ENCODE measurements at places on chromosomes 13 and 19.

DNA sequence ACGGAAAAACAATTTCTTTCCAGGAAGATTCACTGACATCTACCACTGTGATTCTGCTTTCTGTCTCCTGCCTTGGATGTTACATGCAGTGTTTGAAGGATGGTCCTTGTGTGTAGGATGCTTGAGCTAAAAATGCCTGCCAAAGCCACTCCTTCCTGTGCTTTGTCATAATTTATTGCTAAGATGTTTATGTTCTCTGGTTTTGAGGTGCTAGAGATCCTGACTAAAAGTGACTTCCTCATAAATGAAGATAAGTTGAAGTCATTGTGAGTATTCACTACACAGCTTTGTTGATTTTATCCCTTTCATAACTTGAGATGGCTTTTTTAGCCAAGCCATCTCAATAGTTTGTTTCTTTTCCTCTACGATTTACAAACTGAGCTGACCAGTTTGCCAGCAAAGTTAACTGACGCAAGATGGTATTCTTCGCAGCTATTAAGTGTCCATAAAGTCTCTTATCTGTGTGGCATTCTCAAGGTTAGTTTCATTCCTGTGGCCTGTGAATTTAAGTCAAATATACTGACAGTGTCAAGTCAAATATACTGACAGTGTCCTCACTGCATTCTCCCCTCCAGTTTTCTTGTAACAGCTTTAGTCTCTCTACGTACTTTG, 15.7 kb upstream of the FBXL3 start:
- DNase-seq: no peak

DNA sequence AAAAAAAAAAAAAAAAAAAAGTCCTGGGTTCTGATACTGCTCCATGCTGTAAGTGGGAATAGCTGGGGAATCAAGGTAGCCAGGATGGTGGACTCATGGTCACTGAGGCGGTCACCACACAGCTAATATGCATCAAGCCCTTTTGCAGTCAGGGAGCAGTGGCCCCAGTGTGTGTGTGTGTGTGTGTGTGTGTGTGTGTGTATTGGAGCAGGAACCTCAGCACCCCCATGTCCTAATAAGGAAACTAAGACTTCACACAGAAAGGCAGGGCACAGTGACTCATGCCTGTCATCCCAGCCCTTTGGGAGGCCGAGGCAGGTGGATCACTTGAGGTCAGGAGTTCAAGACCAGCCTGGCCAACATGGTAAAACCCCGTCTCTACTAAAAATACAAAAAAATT, 12.0 kb downstream of the B3GNT3 start:
- DNase-seq: no peak

- peak; percentile 73 for DNase-seq
These were observed 9.4 kb downstream of the HRC start for GRCh38 chr19:49145573-49146407.

- no peak for DNase-seq
These were observed 150.7 kb downstream of the FOXO1 start for GRCh38 chr13:40515702-40516101.

DNA sequence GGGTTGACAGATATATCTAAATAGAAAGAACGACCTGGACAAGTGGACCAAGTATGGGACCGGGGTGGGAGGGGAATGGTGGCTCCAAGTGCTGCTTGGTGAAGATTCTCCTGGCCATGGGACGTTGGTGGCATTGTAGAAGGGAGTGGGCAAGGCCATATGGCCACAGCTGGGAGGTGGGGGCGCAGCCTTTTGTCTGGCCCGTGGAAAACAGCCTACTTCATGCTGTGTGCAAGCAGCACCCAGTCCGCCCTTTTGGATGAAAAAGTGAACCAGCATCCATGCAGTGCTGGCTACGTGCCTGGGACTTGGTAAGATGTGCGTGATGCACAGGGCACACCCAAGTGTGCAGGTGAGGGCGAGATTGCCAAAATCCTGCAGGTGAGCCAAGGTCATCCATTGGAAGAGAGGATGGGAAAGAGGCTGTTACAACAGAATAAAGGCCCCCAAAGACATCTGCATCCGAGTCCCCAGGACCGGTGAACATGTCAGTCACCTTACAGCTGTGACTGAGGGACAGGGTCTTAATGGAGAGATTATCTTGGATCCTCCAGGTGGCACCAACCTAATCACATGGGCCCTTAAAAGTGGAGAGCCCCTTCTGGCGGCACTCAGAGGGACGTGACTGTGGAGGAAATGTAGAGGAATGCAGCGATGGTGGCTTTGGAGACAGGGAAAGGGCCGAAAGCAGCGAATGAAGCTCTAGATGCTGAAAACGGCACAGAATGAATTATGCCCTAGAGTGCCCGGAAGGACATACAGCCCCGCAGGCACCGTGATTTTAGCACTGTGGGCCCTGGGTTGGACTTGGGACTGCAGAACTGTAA, 40.8 kb downstream of the TEX29 start:
- no peak for DNase-seq

DNA sequence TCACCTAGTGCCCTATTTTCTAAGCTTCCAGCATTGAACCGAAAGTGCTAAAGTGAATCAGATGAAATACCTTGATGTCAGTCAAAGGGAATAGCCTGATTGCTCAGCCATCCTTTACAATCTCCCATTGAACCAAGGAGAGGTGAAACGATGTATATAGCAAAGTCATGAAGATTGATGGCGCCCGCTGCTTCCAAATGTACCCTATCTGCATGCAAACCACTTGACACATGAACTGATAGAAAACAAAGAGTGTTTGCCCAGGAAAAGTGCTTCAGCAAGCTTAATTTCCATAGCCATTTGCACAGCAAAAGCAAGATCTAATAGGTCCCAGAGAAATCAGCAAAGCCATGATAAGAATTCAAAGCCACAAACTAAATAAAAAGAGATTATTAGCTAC, 624.9 kb upstream of the PCDH9 start:
- DNase-seq: no peak

DNA sequence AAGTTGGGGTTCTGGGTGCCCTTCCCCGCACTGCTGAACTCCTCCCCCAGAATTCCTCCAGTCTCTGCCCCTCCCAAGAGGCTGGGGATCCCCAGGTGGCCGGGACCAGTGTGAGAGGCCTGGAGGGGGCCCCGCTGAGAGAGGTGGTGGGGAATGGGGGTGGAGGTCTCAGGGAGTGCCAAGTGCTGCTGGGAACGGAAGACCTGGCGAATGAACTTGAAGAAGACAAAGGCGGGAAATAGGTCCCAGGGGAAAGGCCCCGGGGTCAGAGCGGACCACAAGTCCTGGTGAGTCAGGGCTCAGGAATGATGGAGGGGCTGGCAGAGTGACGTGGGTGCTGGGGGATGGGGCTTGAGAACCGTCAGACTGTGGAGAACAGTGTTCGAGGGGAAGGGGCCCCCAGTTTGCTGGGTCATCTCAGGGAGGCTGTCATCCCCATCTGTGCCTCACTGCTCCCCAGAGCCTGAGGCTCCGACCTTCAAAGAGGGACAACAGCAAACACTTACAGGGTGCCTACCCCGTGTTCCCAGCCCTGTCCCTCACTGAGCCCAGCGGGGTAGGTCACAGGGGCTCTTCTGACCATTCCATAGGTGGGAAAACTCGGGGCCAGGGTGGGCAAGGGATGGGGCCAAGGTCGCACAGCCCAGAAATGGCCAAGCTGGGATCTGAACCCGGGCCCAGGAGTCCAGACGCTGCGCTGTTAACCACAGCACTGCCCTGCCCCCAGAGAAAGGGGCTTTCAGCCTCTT, 16.0 kb upstream of the SEMA6B start:
- no peak for DNase-seq

GRCh38 chr19:42074513-42075363, 1.2 kb upstream of the ZNF574 start:
- DNase-seq: peak; percentile 25

DNA sequence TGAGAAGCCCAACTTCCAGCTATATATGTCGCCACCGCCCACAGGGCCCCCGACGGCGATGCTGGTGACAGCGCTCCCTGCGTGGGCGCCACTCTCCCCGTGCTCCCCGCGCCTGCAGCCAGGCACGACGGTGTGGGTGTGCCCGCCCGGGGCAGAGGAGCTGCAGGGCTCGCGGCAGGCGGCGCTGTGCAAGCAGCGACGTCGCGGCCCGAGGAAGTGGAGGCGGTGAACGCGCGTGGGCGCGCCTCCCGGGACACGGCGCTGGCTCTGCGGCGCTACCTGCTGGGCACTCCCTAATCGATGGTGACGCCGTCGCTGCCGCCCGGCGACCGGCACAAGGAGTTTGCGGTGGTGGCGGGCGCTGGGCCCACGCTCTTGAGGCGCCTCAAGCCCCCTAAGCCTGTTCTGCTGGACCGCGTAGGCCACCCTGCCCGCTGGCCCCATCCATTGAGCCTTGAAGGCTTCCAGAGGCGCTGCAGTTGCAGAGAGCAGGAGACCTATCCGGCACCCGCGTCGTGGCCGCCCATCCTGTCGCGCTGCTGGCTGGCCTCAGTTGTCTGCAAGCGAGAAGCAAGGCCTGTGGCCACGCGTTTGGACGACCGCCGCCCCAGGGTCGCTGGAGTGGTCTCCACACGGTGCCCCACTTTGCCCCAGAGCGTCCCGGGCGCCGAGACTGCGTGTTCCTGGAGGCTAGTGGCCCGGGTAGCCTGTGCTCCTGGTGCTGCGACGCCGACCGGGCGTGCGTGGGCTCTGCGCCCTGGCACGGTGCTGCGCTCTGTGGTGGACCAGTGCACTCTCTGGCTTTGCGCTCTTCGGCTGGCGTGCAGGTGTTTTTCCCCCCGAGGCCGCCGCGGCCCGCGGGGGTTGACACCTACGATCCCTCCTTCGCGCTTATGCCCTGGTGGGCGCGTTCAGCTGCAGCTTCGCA, 23.1 kb downstream of the LRFN3 start:
- peak; percentile 83 for DNase-seq

- no peak for DNase-seq
These were observed 142.5 kb downstream of the DCLK1 start for GRCh38 chr13:35988648-35989081.

- peak; percentile 74 for DNase-seq
These were observed at the start of gene ZNF579 for GRCh38 chr19:55580628-55581144. Gene ZNF579 (minus strand): TSS chr19:55580848. CDS start chr19:55579639, 1,209 bp downstream.

GRCh38 chr19:15948223-15949058, at the start of gene OR10H4:
Gene OR10H4 (plus strand): TSS chr19:15949008. CDS start chr19:15949008, 0 bp downstream.
- DNase-seq: no peak

- DNase-seq: no peak
These were observed 13.1 kb upstream of the TICAM1 start for GRCh38 chr19:4844348-4845179.

DNA sequence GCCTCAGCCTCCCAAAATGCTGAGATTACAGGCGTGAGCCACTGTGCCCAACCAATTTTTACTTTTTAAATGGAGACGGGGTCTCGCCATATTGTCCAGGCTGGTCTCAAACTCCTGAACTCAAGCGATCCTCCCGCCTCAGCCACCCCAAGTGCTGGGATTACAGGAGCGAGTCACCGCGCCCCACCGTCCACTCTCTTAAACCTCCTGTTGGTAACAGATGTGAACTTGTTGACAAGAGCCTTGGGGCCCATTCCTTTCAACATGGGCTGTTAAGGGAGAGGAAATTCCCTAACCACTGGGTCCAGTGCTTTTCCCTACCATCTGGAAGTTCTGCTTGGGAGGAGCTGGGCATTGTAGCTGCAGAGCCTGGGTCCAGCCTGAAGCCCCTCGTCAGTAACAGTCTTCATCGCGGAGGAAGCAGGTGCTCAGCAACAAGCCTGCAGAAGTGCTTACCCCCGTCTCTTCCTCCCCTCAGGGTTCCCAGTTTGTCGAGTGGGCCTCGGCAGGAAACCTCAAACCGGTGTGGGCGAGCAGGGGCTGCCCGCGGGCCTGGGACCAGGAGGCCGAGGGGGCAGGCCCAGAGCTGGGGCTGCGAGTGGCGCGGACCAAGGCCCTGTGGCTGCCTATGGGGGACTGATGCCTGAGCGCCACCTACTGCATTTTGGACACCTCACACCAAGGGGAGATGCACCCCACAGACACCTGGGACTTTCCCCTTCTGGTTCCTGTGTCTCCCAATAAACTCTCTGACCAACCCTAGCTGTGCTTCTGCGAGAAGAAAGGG, 4.0 kb upstream of the FLT3LG start:
- DNase-seq: peak; percentile 90

- DNase-seq: no peak
These were observed 45.5 kb downstream of the SAE1 start for GRCh38 chr19:47176071-47176626.

DNA sequence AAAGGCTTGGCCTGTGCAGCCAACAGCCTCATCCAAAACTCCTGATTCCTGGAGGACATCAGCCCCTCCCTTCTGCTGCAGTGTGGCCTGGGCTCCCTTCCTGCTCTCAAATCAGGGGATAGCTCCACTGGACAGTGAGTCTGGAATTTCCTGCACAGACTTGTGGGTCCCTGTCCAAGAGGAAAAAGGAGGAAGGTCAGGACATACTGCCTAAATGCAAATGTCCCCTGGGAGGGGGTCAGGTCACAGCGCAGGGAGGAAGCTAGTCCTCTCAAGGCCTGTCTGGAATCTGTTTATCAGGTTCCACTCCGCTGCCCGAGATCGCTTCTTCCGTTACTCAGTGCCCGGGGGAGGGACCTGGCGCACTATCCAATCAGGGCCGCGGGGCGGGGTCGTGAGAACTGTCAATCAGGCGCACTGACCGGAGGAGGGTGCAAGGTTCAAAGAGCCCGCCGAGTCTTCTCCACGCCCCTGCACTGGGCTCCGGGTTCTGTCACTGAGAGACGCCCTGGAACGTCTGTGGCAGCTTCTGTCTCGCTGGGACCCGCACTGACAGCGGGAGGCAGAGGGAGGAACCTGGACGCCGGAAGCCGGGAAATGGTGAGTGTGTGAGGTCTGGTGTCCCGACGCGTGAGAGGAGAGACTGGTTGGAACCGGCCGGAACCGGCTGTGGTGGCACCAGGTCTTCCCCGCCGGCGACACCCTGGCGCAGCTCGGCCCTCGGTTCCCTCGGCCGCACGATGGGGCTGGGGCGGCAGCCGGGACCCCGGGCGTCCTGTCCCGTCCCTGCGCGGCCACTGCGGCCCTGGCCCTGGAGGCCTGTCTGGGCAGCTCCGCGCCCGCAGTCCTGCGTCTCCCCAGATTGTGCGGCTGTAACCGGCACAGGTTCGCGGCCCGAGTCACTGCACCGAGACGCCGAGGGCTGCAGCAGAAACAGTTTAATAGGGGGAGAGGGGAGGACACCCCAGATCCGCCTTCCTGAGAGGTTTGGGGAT, at the start of gene ZNF441:
TSS of gene ZNF441 (plus strand) at position 404 of the 995 bp plus-strand sequence. CDS start at position 598, 194 bp downstream.
- DNase-seq: peak; percentile 91

- DNase-seq: no peak
These were observed 5.2 kb upstream of the OR10H1 start for GRCh38 chr19:15820646-15821045.

GRCh38 chr13:113620036-113620796, 35.7 kb downstream of the TFDP1 start:
- no peak for DNase-seq

DNA sequence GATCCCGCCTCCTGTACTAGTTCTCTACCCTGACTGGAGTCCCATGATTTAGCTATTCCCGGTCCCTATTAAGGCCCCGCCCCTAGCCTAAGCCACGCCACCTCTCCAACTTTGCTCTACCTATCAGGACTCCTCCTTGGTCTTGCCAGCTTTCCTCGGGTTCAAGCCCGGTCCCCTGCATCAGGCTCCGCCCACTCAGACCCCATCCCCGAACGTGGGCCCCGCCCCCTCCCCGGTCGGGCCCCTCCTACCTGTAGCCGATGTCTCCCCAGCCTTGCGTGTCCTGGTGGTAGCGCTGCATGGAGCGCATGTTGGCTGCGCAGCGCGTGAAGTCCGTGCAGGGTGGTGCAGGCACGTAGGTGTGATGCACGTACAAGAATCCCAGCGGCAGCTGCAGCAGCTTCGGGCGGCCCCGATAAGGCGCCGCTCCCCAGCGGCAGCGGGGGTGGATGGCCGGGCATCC, 7.3 kb upstream of the RASAL3 start:
- no peak for DNase-seq

Measured in T-helper 2 cell treated with Interferon-gamma antibody and Interleukin-4, amounts not matched to agents 5 μg/mL and 100 μg/mL, for 36 hours (primary cell).